ENCODE measurements at places on chromosomes 16 and 17. TPM values are rescaled to one million over a fixed set of nuclear protein-coding genes. Genes with fewer than 3 reads are reported as not detected.

DNA sequence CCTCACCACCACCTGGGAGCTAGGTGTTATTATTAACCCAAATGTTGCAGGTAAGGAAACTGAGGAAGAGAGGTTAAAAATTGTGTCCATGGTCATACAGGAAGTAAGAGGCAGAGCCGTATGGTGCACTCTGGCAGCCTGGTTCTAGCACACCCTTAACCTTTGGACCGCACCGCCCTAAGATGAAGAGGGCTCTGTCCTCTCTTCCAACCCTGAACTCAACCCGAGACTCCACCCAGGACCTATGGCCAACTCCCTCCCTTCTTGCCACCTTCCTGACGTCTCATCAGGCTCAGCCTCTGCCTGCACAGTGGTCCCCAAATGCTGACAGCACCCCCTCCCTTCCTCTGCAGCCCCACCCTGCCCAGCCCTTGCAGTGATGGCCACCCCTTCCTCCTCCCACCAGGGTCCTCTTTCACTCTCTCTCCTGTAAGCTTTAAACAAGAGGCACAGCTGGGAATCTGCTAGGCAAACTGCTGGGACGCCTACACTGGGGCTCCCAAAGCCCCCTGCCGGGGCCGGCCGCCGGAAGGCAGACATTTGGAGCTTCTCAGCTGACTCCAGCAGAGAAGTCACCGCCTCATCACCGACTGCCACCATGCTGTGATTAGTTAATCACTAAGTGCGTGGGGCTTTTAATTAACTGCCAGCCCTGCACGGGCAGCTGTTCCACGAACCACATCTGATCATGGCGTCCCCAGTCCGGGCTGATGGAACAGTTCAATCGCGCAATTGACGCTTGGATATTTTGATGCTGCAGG lies 16.7 kb upstream of the C16orf78 start:
- H3K4me1 ChIP-seq, result no peaks in the 10 kb centered on the region
- H3K27ac ChIP-seq, result no peak overlapping the region
- DNase-seq, result no peak
- no peaks in the 10 kb centered on the region for H3K27me3 ChIP-seq

- no peak overlapping the region for H3K27ac ChIP-seq
- H3K36me3 ChIP-seq, result no peaks in the 10 kb centered on the region
- DNase-seq, result no peak
- H3K4me3 ChIP-seq, result no peak overlapping the region
- peaks cover 5% of the 10 kb centered on the region for H3K4me1 ChIP-seq
Measured at GRCh38 chr17:48637323-48638260, 11.4 kb upstream of the HOXB9 start.

DNA sequence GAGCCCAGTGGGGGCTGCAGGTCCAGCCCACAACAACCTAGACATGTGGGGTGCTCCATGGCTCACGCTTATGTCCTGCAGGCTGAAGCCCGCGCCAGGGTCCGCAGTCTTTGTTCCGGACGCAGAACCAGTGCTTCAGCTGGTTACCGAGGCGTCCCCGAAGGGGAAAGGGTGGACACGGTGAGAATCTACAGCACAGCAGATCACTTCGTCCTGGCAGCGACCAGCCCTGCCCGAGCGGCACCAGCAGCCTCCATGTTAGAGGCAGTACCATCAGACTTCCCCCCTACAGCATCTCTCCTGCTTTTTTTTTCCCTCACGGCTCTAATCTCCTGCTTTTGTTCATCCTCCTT lies 1736.4 kb downstream of the TP53TG3F start:
- H3K4me1 ChIP-seq, result no peaks in the 10 kb centered on the region
- H3K36me3 ChIP-seq, result no peaks in the 10 kb centered on the region
- peak; percentile 48 for DNase-seq
- no peak overlapping the region for H3K4me3 ChIP-seq
- no peak overlapping the region for H3K27ac ChIP-seq

GRCh38 chr16:87138316-87138715 lies 178.9 kb downstream of the C16orf95 start:
- H3K27me3 ChIP-seq, result no peaks in the 10 kb centered on the region
- no peaks in the 10 kb centered on the region for H3K4me1 ChIP-seq
- DNase-seq, result no peak
- H3K4me3 ChIP-seq, result no peak overlapping the region

DNA sequence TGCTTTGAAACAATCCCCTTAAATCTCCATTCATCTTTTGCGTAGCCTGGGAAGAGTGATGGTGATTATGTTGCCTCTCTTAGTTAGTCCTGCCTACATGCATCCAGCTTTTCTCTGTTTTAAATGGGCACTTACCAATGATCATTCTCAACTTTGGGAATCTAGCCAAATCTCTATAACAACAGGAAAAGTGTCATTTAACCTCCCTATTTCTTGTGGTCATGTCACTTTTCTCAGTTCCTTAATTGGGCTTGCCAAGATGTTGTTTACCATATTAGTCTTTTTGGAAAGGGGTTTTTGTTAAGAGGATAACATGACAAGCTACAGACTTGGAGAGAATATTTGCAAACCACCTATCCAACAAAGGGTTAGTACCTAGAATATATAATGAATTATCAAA lies 15.6 kb upstream of the CLEC10A start:
- H3K4me1 ChIP-seq, result no peaks in the 10 kb centered on the region
- no peak for DNase-seq
- no peak overlapping the region for H3K4me3 ChIP-seq
- H3K36me3 ChIP-seq, result no peaks in the 10 kb centered on the region

DNA sequence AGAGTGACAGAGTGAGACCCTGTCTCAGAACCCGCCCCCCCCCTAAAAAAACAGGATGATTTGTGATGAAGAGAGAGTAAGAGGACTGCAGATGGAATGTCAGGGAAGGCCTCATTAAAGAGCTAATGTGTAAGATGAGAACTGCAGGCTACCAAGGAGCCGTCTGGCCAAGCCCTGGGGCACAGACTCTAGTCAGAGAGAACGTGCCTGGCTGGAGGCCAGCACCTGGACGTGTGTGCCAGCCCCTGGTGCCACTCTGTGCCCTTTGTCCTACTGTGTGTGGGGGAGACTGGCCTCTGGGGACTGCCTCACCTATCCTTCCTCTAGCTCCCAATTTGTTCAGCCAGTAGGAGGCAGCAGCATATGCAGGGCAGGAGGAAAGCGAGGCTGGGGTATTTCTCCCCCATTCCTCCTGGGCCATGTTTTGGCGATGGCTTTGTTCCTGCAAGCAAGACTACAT lies 37.1 kb downstream of the KNOP1 start:
- H3K36me3 ChIP-seq, result peaks cover 33% of the 10 kb centered on the region
- no peak for DNase-seq
- H3K27ac ChIP-seq, result no peak overlapping the region
- H3K4me1 ChIP-seq, result no peaks in the 10 kb centered on the region
- H3K27me3 ChIP-seq, result no peaks in the 10 kb centered on the region
- H3K4me3 ChIP-seq, result no peak overlapping the region

DNA sequence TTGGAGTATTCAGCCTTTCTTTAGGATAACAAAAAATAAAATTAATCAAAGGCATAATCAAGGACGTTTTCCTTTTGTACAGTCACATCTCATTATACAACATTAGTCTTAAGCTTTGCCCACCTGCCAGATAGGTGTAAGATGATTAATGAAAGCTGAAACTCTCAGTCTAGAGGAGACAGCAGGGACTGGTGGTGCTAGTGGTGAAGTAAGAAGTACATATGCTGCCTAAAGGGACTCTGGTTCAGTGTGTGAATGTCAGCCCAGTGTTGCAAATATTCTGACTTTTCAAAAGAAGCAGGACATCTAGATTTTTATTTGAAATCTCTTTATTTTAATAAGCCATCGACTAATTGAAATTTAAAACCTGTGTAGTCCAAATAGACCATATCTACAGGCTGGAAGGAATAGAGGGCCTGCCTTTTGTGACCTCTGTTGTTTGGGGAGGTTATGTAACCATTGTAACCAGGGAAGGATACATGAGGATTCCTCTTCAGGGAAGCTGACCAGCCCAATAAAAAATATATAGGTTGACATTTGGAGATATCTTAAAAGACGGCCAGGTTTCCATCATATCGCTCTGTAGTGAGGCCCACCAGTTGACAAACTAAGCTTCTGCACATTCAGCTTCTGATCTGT lies 54.1 kb downstream of the FTO start:
- no peaks in the 10 kb centered on the region for H3K27me3 ChIP-seq
- H3K36me3 ChIP-seq, result no peaks in the 10 kb centered on the region
- DNase-seq, result no peak
- peaks cover 14% of the 10 kb centered on the region for H3K4me1 ChIP-seq

DNA sequence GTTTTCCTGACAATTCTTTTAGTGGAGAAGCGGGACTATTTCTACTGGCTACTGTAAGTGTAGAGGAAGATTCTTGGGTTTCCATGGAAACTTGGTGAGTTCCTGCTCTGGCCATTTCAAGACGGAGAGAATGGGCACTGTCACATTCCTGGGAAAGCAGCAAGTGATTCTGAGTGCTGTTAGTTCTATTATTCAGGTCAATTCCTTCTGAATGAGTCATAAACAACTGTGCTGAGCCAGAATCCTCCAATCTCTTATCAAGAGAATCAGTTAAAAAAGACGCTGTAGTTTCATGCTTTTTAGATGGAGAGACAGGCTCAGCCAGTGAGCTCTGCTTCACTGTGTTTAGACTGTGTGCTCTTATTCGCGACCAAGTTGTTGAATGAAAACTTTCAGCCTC lies 19.6 kb downstream of the AKAP10 start:
- H3K27ac ChIP-seq, result peak overlapping the region; percentile 55
- no peak overlapping the region for H3K4me3 ChIP-seq
- H3K36me3 ChIP-seq, result peaks cover 12% of the 10 kb centered on the region

- H3K4me3 ChIP-seq, result peak overlapping the region; percentile 69
- peaks cover 44% of the 10 kb centered on the region for H3K4me1 ChIP-seq
- no peaks in the 10 kb centered on the region for H3K27me3 ChIP-seq
- H3K27ac ChIP-seq, result peak overlapping the region; percentile 99
- DNase-seq, result no peak
Measured at GRCh38 chr17:51118330-51119195, 2.1 kb downstream of the SPAG9 start.

DNA sequence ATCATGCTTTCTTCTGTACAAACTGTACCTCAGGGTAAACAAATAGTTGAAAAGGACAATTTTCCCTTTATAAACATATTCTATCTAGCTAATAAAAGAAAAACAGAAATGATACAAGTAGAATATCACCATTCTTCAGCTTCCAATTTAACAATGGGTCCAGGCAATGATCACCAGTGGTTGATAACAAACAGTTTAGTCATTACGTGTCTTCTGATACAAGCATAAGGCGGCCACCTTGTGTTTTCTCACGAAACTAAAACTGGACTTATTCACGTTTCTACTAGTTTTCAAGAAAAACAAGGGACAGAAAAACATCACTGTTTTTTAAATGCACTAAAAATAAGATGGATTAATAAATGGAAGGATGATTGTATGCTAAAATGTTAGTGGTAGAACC lies 58.3 kb downstream of the STH start:
- peaks cover 4% of the 10 kb centered on the region for H3K4me1 ChIP-seq
- H3K27me3 ChIP-seq, result no peaks in the 10 kb centered on the region
- H3K27ac ChIP-seq, result no peak overlapping the region
- peaks cover 42% of the 10 kb centered on the region for H3K36me3 ChIP-seq

DNA sequence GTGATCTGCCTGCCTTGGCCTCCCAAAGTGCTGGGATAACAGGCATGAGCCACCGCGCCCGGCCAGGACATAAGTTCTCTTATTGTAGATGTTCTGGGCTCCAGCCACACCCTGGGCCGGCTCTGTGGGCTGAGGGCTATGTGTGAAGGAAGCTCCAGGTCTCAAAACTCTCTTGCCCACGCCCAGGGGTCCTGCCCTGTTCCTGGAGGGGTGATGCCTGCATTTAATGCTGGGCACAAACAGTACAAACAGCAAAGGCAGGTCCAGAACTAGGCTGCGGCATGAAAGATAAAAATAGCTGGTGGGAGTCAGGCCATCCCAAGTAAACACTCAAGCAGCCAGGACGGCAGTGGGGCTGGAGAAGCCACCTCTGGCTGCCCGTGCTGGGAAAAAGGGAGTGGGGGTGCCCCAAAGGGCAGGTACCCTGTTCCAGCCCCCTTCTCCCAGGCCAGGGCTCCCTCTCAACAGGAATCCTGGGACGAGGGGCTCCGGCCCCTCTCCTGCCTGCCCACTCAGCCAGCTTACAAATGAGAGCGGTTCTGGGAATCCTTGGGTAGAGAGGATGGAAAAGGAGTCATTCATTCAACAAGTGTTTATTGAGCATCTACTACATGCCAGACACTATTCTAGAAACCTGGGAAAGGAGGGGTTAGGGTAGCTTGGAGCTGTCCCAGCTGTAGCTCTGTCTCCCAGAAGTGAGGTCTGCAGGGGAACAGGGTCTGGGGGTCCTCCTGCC lies 4.6 kb downstream of the TRIM47 start:
- peak; percentile 43 for DNase-seq
- peaks cover 24% of the 10 kb centered on the region for H3K36me3 ChIP-seq

DNA sequence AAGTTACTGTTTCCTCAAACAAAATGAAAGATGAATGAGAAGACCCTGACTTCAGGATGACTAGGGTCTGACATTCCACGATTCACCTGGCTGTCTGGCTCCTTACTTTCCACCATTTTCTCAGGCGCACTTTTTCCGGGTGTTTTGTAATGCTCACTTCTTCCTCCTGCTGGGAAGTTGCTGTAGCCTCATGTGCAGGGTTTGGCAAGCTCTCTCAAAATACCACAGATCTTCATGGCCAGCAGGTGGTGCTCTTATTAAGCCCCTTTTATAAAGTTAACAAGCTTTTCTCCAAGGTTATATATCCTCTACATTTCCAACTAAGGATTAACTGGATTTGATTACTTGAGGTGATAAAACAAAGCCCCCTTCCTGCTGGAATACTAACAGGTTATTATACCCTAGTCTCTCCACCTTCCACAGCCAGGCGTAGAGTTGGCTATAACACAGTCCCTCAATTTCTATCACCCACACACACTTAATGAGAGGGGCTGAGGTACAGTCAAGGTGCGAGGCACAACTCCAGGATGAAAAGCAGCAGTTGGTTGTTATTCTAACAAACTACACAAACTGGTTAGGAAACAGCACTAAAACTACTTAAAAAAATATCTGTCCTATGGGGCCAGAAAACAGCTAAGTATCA lies 45.4 kb downstream of the STH start:
- H3K4me1 ChIP-seq, result peaks cover 42% of the 10 kb centered on the region
- no peak overlapping the region for H3K4me3 ChIP-seq
- no peaks in the 10 kb centered on the region for H3K27me3 ChIP-seq
- peak overlapping the region; percentile 60 for H3K27ac ChIP-seq
- peaks cover 39% of the 10 kb centered on the region for H3K36me3 ChIP-seq

GRCh38 chr16:89261691-89262563 lies 44.4 kb downstream of the ZNF778 start:
- no peak for DNase-seq
- H3K27ac ChIP-seq, result peak overlapping the region; percentile 76
- H3K27me3 ChIP-seq, result peaks cover 7% of the 10 kb centered on the region
- no peak overlapping the region for H3K4me3 ChIP-seq
- peaks cover 8% of the 10 kb centered on the region for H3K4me1 ChIP-seq

GRCh38 chr17:58995247-58995940 lies 111.3 kb downstream of the TRIM37 start:
- no peaks in the 10 kb centered on the region for H3K27me3 ChIP-seq
- no peak for DNase-seq
- H3K4me3 ChIP-seq, result no peak overlapping the region
- H3K4me1 ChIP-seq, result no peaks in the 10 kb centered on the region
- H3K27ac ChIP-seq, result no peak overlapping the region

GRCh38 chr16:768428-768827 lies 7.9 kb downstream of the MSLN start:
- H3K4me1 ChIP-seq, result no peaks in the 10 kb centered on the region
- no peak overlapping the region for H3K27ac ChIP-seq
- H3K4me3 ChIP-seq, result no peak overlapping the region
- no peaks in the 10 kb centered on the region for H3K27me3 ChIP-seq
- no peaks in the 10 kb centered on the region for H3K36me3 ChIP-seq

The NPIPB9 gene
- total RNA-seq, result 12.5 TPM

Data from upper lobe of left lung (tissue), 6 donors.